ENCODE measurements at places on chromosomes 7 and 10. TPM values are rescaled to one million over a fixed set of nuclear protein-coding genes. Genes with fewer than 3 reads are reported as not detected.

The FAM131B gene
- polyA plus RNA-seq: 0.33 TPM

The VPS41 gene
- polyA plus RNA-seq: 8.2 TPM

The DYNC1I1 gene
- polyA plus RNA-seq: 1.5 TPM

The COL28A1 gene
- polyA plus RNA-seq: 1.7 TPM

The VSTM2A gene
- 0.23 TPM for polyA plus RNA-seq

The CELF2 gene
- polyA plus RNA-seq: 3.9 TPM

The SPDYE16 gene
- 0.03 TPM for polyA plus RNA-seq

The IFIT5 gene
- 8.9 TPM for polyA plus RNA-seq

The CXCL12 gene
- polyA plus RNA-seq: 15.4 TPM

The C7orf57 gene
- polyA plus RNA-seq: not detected

The MICALL2 gene
- 110 TPM for polyA plus RNA-seq

The PILRA gene
- 3.1 TPM for polyA plus RNA-seq

The CYP2C8 gene
- 1.8 TPM for polyA plus RNA-seq

The CCDC136 gene
- 2.7 TPM for polyA plus RNA-seq

The ASB10 gene
- polyA plus RNA-seq: 0.05 TPM

The AVPI1 gene
- polyA plus RNA-seq: 23.5 TPM

The NEBL gene
- 4.9 TPM for polyA plus RNA-seq

The EPHA1 gene
- 5.6 TPM for polyA plus RNA-seq

The AKR1C8 gene
- not detected for polyA plus RNA-seq

The GPC2 gene
- 0.48 TPM for polyA plus RNA-seq

The EBLN1 gene
- not detected for polyA plus RNA-seq

The C10orf95 gene
- polyA plus RNA-seq: 0.53 TPM

The KCP gene
- 1.6 TPM for polyA plus RNA-seq

The LIPJ gene
- polyA plus RNA-seq: not detected

The ECHDC3 gene
- polyA plus RNA-seq: 31.9 TPM

The ATG9B gene
- polyA plus RNA-seq: 17.1 TPM

The SLC26A5 gene
- 0.25 TPM for polyA plus RNA-seq

The HPSE2 gene
- 2.9 TPM for polyA plus RNA-seq

The MYO1G gene
- polyA plus RNA-seq: 3.4 TPM

The PPP1R17 gene
- not detected for polyA plus RNA-seq

The RNF148 gene
- not detected for polyA plus RNA-seq

The DDX21 gene
- 22.7 TPM for polyA plus RNA-seq

The RAPGEF5 gene
- polyA plus RNA-seq: 1.5 TPM

The FAM25A gene
- polyA plus RNA-seq: not detected

The GBX1 gene
- not detected for polyA plus RNA-seq

The PIK3CG gene
- polyA plus RNA-seq: 1.4 TPM

The CHST15 gene
- 5.7 TPM for polyA plus RNA-seq

The TFPI2 gene
- 3.4 TPM for polyA plus RNA-seq

The AGAP3 gene
- polyA plus RNA-seq: 45.8 TPM

The ZNRF2 gene
- polyA plus RNA-seq: 10.3 TPM

The CCDC172 gene
- not detected for polyA plus RNA-seq

The VGF gene
- polyA plus RNA-seq: 0.15 TPM

The PKD1L1 gene
- polyA plus RNA-seq: 0.03 TPM

The AVL9 gene
- 7.7 TPM for polyA plus RNA-seq

The EEPD1 gene
- polyA plus RNA-seq: 23.5 TPM

The CALCR gene
- polyA plus RNA-seq: not detected

The FZD8 gene
- 0.92 TPM for polyA plus RNA-seq

The CCL26 gene
- 0.65 TPM for polyA plus RNA-seq

The FGF8 gene
- not detected for polyA plus RNA-seq

The POU6F2 gene
- polyA plus RNA-seq: not detected

The CLIP2 gene
- 4.5 TPM for polyA plus RNA-seq

The ASZ1 gene
- polyA plus RNA-seq: not detected

The LIPK gene
- polyA plus RNA-seq: not detected

The HOXA4 gene
- 5.9 TPM for polyA plus RNA-seq

Measured in stomach (tissue), 19 donors.